Spinal cord (tissue), 10 donors: ENCODE measurements at places on chromosomes 4 and X. TPM values are rescaled to one million over a fixed set of nuclear protein-coding genes. Genes with fewer than 3 reads are reported as not detected.

DNA sequence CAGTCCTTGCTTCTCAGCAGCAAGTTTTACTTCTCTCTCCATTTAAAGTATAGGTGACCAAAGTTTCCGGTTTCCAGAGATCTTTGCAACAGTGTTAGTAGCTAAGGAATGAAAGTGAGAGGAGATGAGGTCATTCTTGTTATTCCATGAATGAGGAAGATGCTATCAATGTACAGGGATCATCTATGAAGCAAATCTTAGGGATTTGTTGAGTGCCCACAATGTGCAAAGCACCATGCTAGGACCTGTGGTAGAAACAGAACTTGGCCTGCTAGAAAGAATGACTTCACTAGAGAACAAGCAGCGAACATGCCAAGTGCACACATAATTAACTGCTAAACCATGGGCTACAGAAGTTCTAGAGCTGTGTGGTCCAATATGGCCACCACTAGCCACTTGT is 112.5 kb downstream of the MID1 start:
- no peak for DNase-seq

DNA sequence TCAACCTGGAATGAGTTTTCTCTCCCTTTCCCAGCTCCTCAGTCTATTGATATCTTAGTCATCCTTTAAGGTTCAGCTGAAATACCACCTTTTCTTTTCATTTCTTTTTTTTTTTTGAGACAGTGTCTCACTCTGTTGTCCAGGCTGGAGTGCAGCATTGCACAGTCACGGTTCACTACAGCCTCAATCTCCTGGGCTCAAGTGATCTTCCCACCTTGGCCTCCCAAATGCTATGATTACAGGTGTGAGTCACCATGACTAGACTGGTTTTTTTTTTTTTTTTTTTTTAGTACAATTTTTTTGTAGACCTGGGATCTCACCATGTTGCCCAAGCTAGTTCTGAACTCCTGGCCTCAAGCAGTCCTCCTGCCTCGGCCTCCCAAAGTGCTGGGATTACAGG is 28.9 kb downstream of the AFF1 start:
- no peak for DNase-seq

- DNase-seq = no peak
These were observed 140.1 kb downstream of the SPANXN4 start for GRCh38 chrX:143165778-143166177.

Gene AIMP1
- total RNA-seq = 43.1 TPM

Gene GATB
- total RNA-seq = 24.1 TPM
